Tibial artery (tissue), 4 donors: ENCODE measurements at places on chromosomes 4 and X.

DNA sequence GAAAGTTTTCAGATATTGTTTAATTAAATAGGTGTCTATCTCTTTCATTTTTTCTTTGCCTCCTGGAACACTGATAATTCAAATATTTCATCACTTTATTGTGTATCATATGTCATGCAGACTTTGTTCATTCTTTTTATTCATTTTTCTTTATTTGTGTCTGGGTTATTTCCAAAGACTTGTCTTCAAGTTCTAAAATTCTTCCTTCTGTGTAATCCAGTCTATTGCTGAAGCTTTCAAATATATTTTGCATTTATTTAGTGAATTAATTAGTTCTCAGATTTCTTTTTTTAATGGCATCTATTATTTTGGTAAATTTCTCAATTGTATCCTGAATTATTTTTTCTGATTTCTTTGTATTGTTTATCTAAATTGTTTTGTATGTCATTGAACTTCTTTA is 70.1 kb downstream of the ZNF330 start:
- no peak overlapping the region for H3K4me3 ChIP-seq
- DNase-seq: no peak
- H3K4me1 ChIP-seq: no peaks in the 10 kb centered on the region

DNA sequence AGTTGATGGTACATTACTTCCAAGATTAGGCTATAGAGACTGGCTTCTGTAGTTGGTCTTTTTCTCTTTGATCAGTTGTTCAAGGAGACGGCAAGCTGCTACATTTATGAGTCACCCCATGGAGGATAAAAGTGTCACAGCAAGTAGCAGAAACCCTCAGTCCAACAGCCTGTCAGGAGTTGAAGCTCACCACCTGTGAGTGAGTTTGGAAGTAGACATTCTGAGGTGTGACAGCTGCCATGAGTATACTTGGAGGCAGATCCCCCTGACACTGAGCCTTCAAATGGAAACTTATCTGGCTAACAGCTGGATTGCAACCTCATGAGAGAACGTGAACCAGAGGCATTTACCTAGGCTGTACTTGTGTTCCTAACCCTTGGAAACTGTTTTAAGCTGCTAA is 68.0 kb downstream of the CCNG2 start:
- peaks cover 7% of the 10 kb centered on the region for H3K36me3 ChIP-seq
- peaks cover 6% of the 10 kb centered on the region for H3K4me1 ChIP-seq
- no peaks in the 10 kb centered on the region for H3K27me3 ChIP-seq
- H3K27ac ChIP-seq: no peak overlapping the region

- no peak for DNase-seq
- H3K4me1 ChIP-seq: no peaks in the 10 kb centered on the region
- H3K4me3 ChIP-seq: no peak overlapping the region
- H3K27me3 ChIP-seq: no peaks in the 10 kb centered on the region
Measured at GRCh38 chr4:183936574-183937345, 31.7 kb downstream of the STOX2 start.

DNA sequence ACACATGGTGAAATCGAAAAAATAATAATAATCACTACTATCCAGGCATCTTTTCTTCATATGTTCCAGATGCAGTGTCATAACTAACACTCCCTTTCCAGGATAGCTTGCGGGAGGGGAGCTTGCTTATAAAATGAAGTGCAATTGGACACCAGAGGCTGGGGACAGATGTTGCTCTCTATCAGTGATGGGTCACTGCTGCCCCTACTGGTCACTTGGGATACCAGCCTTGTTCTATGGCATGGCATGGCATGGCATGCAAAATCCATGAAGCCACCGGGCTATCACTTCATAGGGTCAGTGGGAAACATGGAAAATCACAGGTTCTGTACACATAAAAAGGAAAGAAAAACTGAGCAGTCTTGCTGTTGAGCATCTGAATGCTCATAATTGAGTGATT is 168.1 kb downstream of the GLRA2 start:
- DNase-seq: no peak
- H3K4me1 ChIP-seq: no peaks in the 10 kb centered on the region
- H3K27me3 ChIP-seq: no peaks in the 10 kb centered on the region

DNA sequence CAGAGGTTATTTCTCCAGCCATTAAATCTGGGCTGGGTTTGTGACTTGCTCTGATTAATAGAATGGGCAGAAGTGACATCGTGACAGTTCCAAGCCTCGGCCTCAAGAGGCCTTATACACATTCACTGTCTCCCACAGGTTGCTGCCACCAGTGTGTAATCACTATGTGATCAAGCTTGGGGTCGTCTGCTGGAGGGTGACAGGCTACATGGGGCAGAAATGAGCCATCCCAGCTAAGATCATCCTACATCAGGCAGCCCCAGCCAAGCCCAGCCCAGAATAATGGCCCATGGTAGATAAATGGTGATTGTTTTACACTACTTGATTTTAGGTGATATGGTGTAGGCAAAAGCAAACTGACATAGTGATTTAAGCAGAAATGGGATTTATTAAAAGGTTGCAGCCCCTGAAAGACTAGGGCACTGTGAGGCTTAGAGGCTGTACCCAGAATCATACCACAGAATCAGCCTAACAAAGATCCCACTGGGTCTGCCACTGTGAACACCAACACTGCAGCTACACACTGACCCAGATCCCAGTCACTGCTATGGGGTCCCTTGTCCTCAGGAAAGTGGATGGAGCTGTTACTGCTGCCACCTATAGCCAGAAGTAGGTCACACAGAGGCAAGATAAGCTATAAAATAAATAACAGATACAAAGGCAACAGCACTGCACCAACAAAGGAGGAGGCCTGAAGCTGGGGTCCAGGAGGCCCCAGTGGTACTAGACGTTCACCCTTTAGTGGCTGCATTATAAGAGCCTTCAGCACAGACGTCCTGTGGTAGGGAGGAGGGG is 159.6 kb upstream of the RBPJ start:
- no peaks in the 10 kb centered on the region for H3K27me3 ChIP-seq
- no peaks in the 10 kb centered on the region for H3K4me1 ChIP-seq
- no peak overlapping the region for H3K27ac ChIP-seq
- no peaks in the 10 kb centered on the region for H3K36me3 ChIP-seq
- DNase-seq: no peak

GRCh38 chrX:152412105-152412504 is 39.0 kb downstream of the GABRA3 start:
- DNase-seq: no peak
- H3K4me3 ChIP-seq: no peak overlapping the region
- H3K27ac ChIP-seq: no peak overlapping the region

- H3K4me3 ChIP-seq: no peak overlapping the region
- H3K4me1 ChIP-seq: no peaks in the 10 kb centered on the region
- no peak overlapping the region for H3K27ac ChIP-seq
Measured at GRCh38 chr4:7607156-7607910, 172.6 kb upstream of the PSAPL1 start.

GRCh38 chrX:8749697-8750096 is 17.8 kb upstream of the ANOS1 start:
- H3K4me3 ChIP-seq: no peak overlapping the region
- H3K4me1 ChIP-seq: no peaks in the 10 kb centered on the region
- H3K27ac ChIP-seq: no peak overlapping the region
- DNase-seq: no peak
- no peaks in the 10 kb centered on the region for H3K36me3 ChIP-seq
- H3K27me3 ChIP-seq: no peaks in the 10 kb centered on the region

DNA sequence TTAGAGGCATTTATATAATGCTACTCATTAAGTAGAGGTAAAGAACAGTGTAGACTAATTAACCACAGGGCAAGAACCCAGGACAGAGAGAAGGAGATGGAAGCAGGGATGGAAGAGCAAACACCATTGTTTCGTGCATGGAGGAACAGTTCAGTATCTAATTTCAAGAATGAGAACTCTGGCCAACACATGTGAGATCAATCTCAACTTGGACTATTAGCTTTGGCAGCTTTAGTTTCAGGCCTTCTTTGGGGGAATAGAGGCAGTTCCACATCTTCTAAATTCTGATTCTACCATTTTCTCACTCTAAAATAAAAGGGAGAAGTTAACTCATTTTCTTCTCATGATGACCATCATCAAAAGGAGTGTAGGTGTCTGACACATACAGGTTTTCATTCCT is 207.0 kb downstream of the LDB2 start:
- no peak for DNase-seq
- no peak overlapping the region for H3K4me3 ChIP-seq
- H3K4me1 ChIP-seq: no peaks in the 10 kb centered on the region
- H3K27ac ChIP-seq: no peak overlapping the region
- no peaks in the 10 kb centered on the region for H3K27me3 ChIP-seq

DNA sequence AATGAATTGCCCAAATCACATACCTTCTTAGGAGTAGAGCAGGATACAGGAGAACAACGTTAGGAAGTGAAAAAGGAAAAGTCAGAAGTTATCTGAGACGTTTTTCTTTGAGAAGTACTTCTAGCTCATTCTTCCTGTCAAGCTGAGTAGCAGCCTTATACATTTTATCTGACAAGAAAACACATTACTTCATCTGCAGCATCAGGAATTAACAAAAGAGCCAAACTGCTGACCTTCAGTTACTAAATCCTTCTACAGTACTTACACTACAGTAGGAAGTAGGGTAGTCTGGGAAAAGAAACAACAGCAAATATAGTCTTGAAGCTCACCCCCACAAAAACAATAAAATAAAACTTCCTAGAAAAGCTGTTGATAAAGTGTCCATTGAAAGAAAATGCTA is 57.0 kb downstream of the ATP11C start:
- no peak overlapping the region for H3K4me3 ChIP-seq
- no peaks in the 10 kb centered on the region for H3K27me3 ChIP-seq
- H3K4me1 ChIP-seq: no peaks in the 10 kb centered on the region
- DNase-seq: no peak
- H3K36me3 ChIP-seq: no peaks in the 10 kb centered on the region
- H3K27ac ChIP-seq: no peak overlapping the region

- no peak for DNase-seq
- no peaks in the 10 kb centered on the region for H3K4me1 ChIP-seq
- H3K36me3 ChIP-seq: no peaks in the 10 kb centered on the region
- no peaks in the 10 kb centered on the region for H3K27me3 ChIP-seq
- no peak overlapping the region for H3K27ac ChIP-seq
- H3K4me3 ChIP-seq: no peak overlapping the region
Measured at GRCh38 chr4:142944565-142944964, 98.5 kb upstream of the INPP4B start.

- DNase-seq: no peak
- no peak overlapping the region for H3K27ac ChIP-seq
- no peaks in the 10 kb centered on the region for H3K27me3 ChIP-seq
- no peaks in the 10 kb centered on the region for H3K36me3 ChIP-seq
Measured at GRCh38 chr4:125520258-125520990, 205.7 kb downstream of the FAT4 start.

DNA sequence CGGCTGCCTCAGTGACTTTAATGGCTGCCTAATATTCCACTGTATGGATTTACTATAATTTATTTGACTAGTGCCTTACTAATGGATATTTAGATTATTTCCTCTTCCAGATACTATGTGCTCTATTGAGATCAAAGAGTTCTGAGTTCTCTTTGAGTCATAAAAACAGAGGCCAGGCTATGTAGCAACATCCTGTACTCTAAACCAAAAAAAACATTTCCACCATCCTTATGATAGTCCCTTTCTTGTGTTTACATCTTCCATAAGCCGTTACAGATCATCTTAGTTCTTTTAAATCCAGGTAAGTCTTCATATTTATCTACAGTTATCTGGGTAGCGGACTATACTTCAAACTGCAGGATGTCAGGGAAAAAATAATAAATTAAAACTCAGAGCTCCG is 56.6 kb upstream of the TMEM184C start:
- H3K27ac ChIP-seq: no peak overlapping the region
- DNase-seq: no peak
- H3K36me3 ChIP-seq: no peaks in the 10 kb centered on the region
- no peaks in the 10 kb centered on the region for H3K4me1 ChIP-seq
- no peaks in the 10 kb centered on the region for H3K27me3 ChIP-seq

GRCh38 chrX:154348646-154349358 is 25.6 kb downstream of the FLNA start:
- DNase-seq: no peak
- peaks cover 58% of the 10 kb centered on the region for H3K36me3 ChIP-seq
- no peaks in the 10 kb centered on the region for H3K27me3 ChIP-seq
- H3K4me1 ChIP-seq: no peaks in the 10 kb centered on the region
- no peak overlapping the region for H3K4me3 ChIP-seq

DNA sequence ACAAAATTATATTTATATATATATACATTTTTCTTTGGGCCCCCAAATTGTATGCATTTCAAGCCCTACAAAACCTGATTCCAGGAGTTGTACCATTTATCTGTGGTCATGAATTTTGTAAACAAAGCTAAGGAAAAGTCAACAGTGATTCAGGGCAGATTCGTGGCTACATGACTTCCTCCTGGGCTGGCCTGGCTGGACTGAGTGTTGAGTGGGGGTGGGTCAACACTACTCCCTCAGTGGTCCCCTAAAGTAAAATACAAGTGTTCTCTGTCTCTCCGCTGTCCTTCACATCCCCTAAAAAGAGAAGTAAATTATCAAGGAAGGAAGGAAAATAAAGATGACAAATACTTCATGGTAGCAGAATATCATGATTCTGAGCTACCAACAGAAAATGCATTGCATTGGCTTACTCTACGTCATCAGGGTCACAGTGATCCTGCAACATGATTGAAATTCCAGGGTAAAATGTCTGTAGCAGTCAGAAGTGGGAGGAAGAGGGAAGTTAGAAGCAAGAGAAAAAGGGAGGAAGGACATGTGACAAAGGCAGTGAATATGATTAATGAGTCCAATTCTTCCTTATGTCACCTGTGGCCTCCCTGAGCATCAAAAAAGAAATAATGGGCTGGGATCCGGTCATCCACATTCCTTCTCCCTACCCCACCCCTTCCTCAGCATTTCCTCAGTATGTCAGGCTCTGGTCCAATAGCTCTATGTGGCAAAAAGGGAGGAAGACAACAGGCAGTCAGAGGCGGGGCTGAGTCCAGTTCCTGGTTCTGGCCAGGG is 42.4 kb upstream of the MYOZ2 start:
- no peak overlapping the region for H3K27ac ChIP-seq
- no peaks in the 10 kb centered on the region for H3K36me3 ChIP-seq
- no peak for DNase-seq
- H3K4me3 ChIP-seq: no peak overlapping the region

DNA sequence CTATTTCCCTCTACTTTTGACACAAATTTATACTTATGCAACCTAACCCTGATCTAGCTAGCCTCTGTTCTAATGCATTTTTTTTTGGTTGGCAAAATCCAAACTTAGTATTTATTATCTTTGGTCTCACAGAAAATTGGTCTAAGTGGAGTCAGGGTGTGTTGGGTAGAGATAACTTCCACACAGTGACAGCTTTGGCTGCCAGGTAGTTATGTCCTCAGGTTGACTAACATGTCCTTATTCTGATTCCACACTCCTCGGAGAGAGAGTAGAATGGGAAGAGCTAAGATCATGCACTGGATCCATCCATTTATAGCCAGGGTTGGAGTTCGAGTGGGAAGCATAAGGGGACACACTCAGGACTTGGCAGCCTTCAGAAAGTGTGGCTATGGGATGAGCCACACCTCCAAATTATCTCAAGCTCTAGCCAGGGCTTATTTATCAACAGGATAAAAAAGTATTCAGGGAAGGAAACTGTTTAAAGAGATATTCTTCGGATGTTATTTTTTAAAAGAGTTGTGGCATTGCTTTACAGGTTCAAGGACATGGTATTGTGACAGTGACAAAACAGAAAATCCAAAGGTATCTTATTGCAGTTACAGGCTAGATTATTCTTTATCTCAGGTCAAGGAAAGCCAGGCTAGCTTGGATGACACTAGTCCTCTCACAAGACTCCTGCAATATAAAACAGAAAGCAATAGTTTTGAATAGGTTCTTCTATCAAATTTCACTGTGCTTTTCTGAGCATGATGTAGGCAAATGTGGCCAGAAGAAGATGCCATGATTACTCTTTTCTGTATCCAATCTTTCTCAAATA is 51.5 kb downstream of the NPY1R start:
- no peak overlapping the region for H3K4me3 ChIP-seq
- H3K27me3 ChIP-seq: no peaks in the 10 kb centered on the region
- no peaks in the 10 kb centered on the region for H3K36me3 ChIP-seq

GRCh38 chr4:149889991-149890390 is 74.3 kb upstream of the IQCM start:
- H3K4me3 ChIP-seq: no peak overlapping the region
- no peak overlapping the region for H3K27ac ChIP-seq
- H3K27me3 ChIP-seq: no peaks in the 10 kb centered on the region
